ENCODE measurements at places on chromosomes 7 and 10.

DNA sequence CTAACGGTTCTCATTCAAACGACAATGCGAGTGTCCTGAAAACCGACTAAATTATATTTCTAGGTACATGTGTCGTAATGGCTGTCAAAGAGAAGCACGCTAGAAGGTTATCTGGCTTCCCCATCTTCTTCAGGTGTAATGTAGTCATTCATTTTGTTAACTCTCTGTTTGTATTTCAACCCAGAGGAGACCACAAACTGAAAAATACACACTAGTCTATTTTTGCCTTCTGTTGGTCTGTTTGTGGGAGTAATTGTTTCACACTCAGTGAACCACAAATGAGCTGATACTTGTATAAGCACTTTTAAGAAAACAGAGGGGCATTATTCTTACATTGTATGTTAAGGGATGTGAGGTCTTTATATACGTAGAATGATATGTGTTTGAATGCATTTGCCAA lies 305.9 kb downstream of the GATA3 start:
- no peak for DNase-seq

- no peak for DNase-seq
These were observed 129.9 kb downstream of the IPMK start for GRCh38 chr10:58137813-58138212.

GRCh38 chr10:119625570-119626280 lies 25.5 kb upstream of the BAG3 start:
- no peak for DNase-seq

DNA sequence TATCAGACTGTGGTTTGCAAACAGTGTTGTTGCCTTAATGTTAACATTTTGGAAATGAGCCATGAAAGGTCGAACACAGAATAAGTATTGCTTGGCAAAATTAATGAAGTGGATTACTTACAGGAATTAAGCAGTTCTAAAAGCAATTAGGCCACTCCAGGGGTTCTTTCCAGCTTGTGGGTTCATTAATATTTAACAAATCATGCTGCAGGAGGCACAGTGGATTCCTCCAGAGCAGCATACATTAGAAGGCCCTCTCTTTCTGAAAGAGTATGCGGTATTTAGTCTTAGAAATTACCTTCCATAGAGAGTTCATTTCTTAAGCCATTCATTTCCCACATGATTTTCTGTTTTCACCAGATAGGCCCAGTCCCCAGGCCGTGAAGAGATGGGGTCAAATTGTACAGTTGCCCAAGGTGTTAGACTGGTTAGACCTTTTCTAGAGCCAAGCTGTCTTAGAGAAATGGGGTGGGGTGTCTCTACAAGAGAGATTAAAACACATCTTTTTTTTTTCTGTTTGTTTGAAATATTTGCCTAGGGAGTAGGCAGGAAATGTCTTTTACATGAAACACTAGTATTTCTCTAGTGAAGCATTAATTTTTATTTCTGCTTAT lies 40.0 kb upstream of the AGR3 start:
- no peak for DNase-seq

GRCh38 chr7:49768835-49769234 lies 4.6 kb upstream of the VWC2 start:
- no peak for DNase-seq

DNA sequence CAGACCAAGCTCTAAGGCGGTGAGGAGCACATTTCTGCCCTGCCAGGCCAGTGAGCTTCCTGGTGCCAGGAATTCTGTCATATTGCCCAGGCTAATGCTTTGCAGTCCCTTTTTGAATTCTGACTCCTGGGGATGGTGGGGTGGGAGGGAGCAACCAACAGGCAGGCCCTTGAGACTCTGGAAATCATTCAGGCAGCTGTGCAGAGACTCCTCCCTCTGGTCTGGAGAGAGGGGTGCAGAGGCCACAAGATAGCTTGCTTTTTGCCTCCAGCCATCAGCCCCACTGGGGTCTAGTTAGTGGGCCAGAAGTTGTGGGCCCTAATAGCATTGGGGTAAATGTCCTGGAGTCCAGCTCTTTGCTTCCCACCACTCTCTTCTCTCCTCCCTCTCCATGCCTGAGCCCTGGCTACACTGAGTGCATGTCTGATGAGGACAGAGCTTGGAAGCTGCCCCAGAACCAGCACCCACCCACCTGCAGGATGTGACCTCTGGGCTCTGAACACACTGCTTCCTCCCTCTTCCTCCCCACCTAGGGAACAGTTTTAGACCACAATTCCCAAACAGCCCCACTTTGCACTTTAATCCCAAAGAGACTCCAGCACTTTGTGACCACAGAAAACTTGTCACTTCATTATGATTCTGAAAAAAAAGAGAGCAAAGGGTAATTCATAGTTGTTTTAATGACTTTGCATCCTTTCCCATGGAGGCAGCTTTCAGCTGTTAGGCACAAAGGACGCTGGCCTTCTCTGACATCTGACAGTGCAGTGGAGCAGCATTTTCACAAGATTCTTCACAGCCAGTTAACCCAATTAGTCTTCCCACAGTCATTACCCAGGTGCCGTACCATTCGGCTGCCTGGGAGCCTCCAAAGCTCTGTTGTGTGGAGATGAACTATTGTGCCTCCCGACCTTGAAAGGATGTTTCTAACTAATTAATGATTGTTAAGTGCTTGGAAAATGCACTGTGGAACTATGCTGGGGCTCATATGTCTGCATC lies 262.5 kb downstream of the TRIL start:
- no peak for DNase-seq

Measured in esophagus squamous epithelium (tissue), 5 donors.